ENCODE measurements at places on chromosomes 11 and 22.

DNA sequence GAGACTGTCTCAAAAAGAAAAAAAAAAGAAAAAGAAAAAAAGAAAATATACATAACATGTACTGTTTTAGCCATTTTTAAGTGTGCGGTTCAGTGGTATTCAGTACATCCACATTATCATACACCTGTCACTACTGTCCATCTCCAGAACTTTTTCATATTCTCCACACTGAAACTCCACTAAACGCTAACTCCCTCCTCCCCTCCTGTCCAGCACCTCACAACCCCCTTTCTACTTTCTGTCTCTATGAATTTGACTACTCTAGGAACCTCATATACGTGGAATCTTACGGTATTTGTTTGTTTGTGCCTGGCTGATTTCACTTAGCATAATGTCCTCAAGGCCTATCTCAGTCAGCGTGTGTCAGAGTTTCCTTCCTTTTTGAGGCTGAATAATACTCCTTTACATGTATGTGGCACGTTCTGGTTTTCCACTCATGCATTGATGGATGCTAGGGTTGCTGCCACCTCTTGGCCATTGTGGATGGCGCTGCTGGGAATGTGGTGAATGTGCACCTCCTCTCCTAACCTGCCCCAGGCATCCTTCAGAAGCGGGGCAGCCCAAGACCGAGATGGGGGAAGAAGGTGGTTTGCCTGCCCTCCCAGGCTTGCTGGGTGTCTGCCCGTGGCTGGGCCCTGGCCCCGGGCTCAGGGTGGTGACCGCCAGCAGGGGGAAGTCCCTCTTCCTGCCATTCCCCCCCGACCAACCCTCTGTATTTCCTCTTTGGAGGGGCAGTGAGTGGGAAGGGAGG lies 60.5 kb downstream of the BCR start:
- no peak for DNase-seq

DNA sequence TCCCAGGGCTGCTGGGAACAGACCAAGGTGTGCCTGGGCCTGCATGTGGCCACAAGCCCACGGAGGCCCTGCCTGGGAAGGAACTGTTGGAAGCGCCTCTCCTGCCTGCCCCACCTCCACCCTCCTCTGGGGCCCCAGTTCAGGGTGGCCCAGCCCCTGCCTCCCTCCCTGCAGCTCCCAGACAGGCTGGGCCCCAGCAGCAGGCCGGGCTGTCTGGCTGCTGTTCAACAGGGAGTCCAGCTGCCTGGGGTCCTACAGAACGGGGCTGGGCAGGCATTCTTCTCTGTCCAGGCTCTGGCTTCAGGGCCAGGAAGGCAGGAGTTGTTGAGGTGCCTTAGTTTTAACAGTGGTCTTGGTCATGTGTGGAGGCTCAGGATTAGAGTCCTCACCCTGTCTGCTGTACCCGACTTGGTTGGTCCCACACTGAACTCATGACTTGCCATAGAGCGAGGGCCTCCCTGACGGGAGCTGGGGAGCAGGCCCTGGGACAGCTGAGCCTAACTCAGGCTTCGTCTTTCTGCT lies 11.8 kb downstream of the PRDM11 start:
- DNase-seq = no peak

DNA sequence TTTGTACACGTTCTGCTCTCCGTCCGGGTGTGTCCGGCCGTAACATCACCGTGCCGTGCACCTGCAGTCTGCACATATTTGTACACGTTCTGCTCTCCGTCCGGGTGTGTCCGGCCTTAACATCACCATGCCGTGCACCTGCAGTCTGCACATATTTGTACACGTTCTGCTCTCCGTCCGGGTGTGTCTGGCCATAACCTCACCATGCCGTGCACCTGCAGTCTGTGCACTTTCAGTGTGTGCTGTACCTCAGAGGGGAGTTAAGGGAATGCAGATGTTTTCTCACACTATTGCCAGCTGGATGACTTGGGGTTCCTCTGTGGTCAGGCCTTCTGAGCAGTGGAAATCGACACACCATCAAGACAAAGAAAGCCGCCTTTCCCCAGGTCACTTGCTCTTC lies 4.2 kb downstream of the TTLL8 start:
- DNase-seq = no peak

DNA sequence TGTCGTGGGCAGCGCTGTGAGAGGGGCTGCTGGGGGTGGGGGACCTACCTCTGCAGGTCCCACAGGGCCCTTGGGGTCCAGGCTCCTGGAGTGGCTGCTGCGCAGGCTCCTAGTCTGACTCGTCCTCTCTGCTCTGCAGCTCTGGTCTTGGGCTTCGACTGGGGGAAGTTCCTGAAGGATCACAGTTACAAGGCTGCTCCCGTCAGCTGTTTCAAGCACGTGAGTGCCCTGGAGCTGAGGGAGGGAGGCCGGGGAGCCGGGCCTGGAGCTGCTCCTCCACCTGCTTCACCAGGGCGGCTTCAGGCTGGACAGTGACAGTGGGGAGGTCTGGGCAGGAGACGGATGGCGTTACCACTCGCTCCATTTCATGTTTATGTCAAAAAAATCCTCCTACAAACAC lies 11.9 kb downstream of the L3MBTL2 start:
- no peak for DNase-seq

GRCh38 chr11:91257667-91258066 lies 967.0 kb upstream of the FAT3 start:
- DNase-seq = no peak

- DNase-seq = no peak
Observed at GRCh38 chr22:25930083-25930482, 188.1 kb downstream of the MYO18B start.

- no peak for DNase-seq
Observed at GRCh38 chr11:31326470-31327148, 42.9 kb downstream of the DCDC1 start.

DNA sequence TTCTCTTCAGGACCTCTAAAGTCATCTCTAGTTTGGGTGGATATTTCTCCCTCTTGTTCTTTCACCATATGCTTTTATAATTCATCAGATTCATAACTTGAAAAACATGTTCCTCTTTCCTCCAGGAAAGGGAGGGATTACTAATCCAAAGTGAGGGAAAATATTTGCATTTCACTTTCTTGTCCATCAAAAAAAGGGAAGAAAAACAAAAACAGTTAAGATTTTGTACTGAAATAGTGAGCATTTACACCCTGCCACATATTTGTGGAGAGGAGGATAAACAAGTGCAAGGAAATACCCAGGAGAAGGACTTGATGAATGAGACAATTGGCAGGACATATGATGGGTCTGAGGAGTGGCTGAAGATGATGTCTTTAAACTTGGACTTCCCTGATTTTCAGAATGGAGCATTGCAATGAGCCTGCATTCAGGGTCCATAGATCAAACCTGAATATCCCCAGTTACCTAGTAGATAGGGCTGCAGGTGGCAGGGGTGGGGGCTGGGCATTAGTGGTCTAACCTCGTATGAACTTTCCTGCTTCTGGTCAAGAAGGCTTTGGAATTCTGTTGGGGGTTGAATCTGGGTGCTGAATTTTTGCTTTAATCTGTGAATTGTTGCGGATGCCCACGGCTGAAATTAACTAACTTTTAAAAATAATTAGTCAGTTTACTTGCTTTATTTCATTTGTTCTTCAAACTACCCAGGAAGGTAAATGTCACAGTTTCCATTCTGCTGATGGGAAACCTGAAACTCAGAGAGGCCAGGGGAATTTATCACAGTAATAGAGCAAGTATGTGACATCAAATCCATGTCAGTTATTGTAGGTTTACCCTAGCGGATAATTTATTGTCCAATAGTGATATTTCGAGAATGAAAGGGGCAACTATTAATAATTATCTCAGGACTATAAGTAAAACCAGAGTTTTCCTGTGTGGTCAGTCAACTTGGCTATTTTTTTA lies 36.9 kb upstream of the TMEM123 start:
- DNase-seq = no peak

GRCh38 chr11:102426000-102426399 lies 26.6 kb downstream of the TMEM123 start:
- DNase-seq = no peak

DNA sequence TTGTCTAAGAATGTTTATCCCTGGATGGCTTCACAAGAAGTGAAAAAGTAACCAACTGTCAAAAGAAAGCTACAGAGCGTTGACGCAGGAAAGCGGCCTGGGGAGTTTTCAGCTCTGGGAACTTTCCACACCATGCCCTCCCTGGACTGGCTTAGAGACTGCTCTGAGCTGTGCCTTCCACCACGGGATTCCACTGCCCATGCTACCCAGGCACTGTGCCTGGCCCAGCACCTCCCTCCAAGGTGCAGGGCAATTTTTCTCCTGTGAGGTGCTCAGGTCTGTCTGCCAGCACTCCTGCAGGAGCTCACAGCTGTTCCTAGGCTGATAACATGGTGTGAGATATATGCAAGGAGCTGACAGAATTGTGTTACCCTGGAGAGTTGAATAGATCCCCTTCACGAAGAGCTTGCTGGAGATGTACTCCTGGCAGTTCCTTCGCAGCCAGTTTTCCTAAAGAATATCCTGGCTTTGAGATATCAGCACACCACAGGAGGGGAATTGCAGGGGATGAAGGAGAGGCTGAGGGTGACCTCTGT lies 258.3 kb upstream of the B3GAT1 start:
- no peak for DNase-seq

- DNase-seq = no peak
Observed at GRCh38 chr11:18132341-18132740, at the start of gene MRGPRX3. TSS of gene MRGPRX3 (plus strand) at chr11:18132571. CDS start at chr11:18137203, 4,632 bp downstream.

DNA sequence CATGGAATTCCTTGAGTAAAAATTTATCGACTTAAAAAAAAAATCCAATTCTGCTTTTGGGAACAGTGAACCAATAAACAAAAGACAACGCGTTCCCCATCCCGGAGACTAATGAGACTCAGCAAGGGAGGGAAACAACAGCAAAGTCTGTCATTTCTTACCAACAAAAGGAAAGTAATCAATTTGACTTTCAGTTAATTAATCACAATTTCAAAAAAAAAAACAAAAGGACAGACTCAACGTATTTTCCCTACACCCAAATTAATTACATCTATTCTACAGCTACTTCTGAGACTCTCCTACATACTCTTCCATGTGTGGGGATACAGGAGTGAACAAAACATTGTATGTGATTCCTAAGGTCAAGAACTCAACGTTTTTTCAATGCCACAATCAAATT lies 1.9 kb downstream of the RDX start:
- DNase-seq = no peak

GRCh38 chr22:47176026-47176389 lies 413.6 kb downstream of the TBC1D22A start:
- no peak for DNase-seq

GRCh38 chr11:84497981-84498411 lies 1129.1 kb downstream of the DLG2 start:
- DNase-seq = no peak

- DNase-seq = no peak
Observed at GRCh38 chr11:124725719-124726105, 14.0 kb upstream of the NRGN start.

GRCh38 chr11:35373284-35373933 lies 45.9 kb downstream of the SLC1A2 start:
- no peak for DNase-seq

- DNase-seq = no peak
Observed at GRCh38 chr11:33033493-33033892, 5.9 kb upstream of the TCP11L1 start.

DNA sequence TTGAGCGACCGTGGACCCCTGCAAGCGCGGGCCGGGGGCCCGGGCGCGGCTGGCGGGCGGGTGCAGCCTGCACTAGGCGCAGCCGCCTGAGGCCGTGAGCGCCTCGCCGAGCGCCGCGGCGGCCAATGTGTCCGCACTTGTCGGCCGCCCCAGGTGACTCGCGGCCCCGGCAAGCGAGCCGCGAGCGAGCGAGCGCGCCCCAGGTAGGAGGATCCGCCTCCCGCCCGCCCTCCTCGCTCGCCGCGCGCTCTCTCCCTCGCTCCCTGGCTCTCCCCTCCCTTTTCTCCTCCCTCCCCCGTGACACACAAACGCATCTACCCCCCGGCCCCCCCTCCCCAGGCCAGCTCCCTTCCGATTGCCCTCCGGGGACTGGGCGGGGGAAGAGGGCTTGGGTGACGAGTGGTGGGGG lies at the start of gene WNT7B:
Gene WNT7B, minus strand, starts transcription at position 160 of the 409 bp plus-strand sequence. CDS start 408 bp downstream, outside the sequence.
- no peak for DNase-seq

- DNase-seq = peak; percentile 59
Observed at GRCh38 chr11:59556115-59556916, 45.0 kb downstream of the OR4D9 start.

DNA sequence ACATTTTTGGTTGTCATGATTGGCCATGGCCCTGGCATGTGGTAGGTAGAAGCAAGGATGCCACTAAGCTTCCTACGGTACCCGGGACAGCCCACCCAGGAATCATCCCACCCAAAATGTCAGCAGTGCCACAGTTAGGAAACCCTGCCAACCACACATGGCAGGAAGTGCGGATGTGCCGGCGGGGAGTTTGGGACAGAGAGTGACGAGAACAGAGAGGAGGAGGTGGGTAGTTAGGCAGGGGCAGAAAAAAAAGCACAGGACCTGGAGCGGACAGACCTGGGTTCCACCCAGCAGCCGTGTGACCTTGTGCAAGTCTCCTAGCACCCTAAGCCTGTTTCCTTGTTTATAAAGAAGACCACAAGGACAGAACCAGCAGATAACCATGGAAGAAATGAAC lies 3.3 kb downstream of the SPI1 start:
- DNase-seq = no peak

- no peak for DNase-seq
Observed at GRCh38 chr11:22884217-22884616, 23.9 kb upstream of the CCDC179 start.

DNA sequence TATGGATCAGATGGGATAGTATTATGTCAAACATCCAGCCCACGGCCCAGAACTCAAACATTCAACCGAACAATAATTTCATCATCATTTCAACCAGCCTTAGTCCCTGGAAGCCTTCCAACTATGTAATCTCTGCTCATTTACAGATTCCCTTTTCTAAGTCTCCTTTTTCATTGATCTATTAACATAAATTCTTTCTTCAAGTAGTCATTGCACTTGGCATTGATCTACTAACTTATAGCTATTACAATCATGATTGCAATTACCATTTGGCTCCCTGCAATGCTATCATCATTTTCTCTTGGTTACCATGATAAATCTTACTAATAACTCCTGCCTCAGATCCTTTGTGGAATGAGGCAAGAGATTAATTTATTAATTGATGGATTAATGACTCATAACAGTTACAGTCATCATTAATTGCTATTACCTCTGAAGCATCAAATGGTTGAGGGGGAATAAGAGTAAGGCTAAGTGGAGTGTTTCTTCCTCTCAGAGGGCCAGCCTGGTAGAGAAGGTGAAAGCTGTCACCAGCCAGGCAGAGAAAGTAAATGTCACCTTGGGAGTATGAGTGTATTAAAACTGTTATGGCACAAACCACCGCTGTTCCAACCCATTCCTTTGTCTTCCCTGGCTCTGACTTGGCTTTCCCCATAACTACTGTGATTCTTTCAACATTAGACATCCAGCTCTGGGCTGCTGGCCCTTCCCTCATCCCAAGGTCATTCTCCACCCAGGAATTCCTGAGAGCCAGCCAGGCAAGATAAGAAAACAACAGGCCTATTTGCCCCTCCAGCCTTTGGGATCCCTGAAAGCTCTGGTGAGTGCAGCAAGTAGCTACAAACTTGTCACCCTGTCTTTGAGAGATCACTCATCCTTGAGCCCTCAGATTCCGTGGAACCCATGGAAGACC lies 174.7 kb downstream of the RRAS2 start:
- no peak for DNase-seq

GRCh38 chr22:39494471-39495120 lies 7.5 kb upstream of the MIEF1 start:
- no peak for DNase-seq
